Activated CD4-positive, alpha-beta T cell treated with anti-CD3 and anti-CD28 coated beads for 4 hours (primary cell): ENCODE measurements at places on chromosomes 1 and 21.
A peak's percentile ranks its signal among the peaks of the same experiment; 100 is the strongest.

- DNase-seq, result no peak
Observed at GRCh38 chr1:228081144-228081543, 1.4 kb upstream of the ARF1 start.

- DNase-seq, result no peak
Observed at GRCh38 chr1:214208460-214208859, 72.5 kb upstream of the SMYD2 start.

DNA sequence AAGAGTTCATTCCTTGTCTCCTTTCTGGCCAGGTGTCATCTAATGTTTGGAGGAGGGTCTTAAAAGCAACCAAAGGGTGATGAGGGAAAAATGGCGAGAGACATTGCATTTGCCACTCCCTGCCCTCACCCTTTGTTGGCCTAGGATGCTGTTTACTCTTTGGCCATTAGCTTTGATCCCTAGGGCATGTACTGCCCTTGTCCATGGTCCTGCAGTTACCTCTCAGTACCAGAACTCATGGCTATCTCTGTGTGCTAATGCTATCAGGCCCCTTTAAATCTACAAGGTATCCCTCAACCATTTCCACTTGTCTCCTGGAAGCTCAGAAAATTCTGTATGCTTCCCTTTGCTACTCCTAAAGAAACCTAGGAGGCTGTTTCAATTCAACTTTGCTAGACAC is 424.8 kb upstream of the PLXNA2 start:
- DNase-seq, result no peak

GRCh38 chr1:65104854-65105534 is 43.0 kb upstream of the AK4 start:
- no peak for DNase-seq

GRCh38 chr21:17051054-17051453 is 461.8 kb upstream of the CXADR start:
- no peak for DNase-seq

- peak; percentile 95 for DNase-seq
Observed at GRCh38 chr1:29230553-29231378, at the start of gene MECR. Gene MECR (minus strand): TSS chr1:29230934. CDS start chr1:29230906, 28 bp downstream.

DNA sequence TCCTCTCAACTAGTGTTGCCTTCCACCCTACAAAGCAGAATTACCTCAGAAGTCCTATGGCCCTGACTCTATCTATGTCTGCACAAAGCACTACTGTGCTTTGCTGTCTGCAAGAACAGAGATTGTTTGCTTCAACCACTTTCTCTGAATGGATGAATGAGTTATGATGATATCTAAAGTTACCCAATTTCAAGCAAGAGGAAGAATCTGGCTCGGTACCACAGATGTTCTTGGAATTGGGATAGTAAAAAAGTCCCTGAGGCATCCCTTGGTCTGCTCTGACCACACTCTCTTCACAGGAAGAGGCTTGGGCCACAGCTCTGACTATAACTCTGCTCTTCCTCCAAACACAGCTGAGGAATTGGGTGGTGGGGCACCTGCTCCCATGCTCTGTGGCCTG is 31.2 kb downstream of the MTARC1 start:
- no peak for DNase-seq

DNA sequence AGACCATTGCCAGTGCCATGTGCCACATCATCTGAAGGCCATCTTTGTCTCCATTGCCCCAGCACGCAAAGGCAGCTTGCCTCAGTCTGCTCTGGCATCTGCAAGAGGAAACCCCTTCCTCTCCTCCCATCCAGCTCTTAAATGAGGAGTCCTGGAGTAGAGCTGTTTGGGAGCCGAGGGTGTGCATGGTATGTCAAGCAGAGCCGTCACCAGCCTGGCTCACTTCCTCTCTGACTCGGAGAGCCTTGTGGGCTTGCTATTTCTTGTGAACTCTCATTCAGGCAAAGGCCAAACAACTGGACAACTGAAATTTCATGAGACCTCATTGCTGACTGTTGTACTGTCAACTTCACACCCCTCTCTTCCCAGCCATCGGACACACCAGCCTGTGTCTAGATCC is 143.9 kb downstream of the SIPA1L2 start:
- DNase-seq, result no peak

DNA sequence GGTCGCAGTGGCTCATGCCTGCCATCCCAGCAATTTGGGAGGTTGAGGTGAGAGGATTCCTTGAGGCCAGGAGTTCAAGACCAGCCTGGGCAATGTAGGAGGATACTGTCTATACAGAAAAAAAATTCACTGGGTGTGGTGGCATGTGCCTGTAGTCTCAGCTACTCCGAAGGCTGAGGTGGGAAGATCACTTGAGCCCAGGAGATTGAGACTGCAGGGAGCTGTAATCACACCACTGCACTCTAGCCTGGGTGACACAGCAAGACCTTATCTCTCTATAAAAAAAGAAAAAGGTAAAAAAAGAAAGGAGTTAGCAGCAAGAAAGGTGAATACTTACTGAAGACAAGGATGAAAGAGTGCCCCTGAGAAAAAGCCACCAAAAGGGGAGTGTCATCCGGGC is 23.7 kb upstream of the BCL10 start:
- DNase-seq, result no peak

GRCh38 chr1:9833632-9834031 is 9.9 kb upstream of the CLSTN1 start:
- DNase-seq, result no peak

GRCh38 chr1:64923294-64923718 is 43.0 kb downstream of the JAK1 start:
- no peak for DNase-seq
